ENCODE measurements at places on chromosomes 3 and 15.

- no peak for DNase-seq
Measured at GRCh38 chr3:15102256-15102655, 3.3 kb upstream of the RBSN start.

- DNase-seq, result peak; percentile 53
Measured at GRCh38 chr3:13452490-13453335, 27.4 kb upstream of the HDAC11 start.

DNA sequence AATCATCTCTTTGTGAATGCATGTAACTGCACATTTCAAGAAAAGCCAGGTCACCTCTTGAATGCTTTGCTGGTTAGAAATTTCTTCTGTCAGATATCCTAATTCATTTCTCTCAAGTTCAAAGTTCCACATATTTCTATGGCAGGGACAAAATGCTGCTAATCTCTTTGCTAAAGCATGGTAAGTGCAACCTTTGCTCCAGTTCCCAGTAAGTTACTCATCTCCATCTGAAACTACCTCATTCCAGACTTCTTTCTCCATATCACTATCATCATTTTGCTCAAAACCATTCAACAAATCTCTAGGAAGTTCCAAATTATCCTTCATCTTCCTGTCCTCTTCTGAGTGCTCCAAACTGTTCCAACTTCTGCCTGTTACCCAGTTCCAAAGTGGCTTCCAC, 230.6 kb downstream of the ZMAT3 start:
- no peak for DNase-seq

- DNase-seq, result no peak
Measured at GRCh38 chr3:47130557-47130956, 33.4 kb downstream of the SETD2 start.

DNA sequence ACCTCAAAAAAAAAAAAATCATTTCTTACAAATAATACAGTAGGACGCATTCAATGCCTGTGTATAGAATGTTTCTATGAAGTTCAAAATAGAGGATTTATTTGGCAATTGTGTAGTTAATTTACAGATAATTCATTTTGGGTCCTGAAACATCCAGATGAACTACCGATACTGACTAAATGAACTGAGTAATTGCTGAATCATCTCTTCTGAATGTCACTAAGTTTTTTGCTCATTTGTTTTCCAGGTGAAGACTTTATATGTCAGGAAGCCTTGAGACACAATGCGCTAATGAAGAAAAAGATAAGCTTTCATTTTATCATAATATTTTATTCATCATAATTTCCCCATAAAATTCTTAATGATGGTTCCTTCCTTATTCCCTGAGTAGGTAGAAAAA, 39.7 kb downstream of the PCOLCE2 start:
- no peak for DNase-seq

- no peak for DNase-seq
Measured at GRCh38 chr3:117722856-117723255, 1013.3 kb downstream of the TUSC7 start.

GRCh38 chr3:38059148-38059547, 20.1 kb downstream of the DLEC1 start:
- no peak for DNase-seq
